ENCODE measurements at places on chromosomes 12 and 14.

GRCh38 chr12:3132636-3133404 is 55.6 kb downstream of the TSPAN9 start:
- DNase-seq: no peak

- no peak for DNase-seq
Measured at GRCh38 chr12:131913666-131914065, 15.4 kb upstream of the PUS1 start.

DNA sequence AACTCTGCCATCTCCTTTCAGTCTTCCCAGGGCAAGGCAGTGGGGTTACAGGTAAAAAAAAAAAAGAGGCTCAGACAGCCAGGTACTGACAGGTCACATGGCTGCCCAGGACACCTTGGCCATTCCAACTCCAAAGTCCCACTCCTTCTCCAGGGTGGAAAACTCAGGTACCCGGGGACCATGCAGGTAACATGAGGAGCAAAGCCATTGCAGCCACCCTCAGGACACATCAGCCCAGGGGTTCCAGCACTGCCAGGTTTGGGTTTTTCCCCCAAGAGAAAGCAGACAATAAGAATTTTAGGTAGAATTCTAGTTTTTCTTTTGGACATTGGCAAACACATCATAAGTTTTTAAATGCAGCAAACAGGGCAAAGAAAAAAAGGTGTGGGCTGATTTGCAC is 15.3 kb downstream of the FAM222A start:
- DNase-seq: no peak

DNA sequence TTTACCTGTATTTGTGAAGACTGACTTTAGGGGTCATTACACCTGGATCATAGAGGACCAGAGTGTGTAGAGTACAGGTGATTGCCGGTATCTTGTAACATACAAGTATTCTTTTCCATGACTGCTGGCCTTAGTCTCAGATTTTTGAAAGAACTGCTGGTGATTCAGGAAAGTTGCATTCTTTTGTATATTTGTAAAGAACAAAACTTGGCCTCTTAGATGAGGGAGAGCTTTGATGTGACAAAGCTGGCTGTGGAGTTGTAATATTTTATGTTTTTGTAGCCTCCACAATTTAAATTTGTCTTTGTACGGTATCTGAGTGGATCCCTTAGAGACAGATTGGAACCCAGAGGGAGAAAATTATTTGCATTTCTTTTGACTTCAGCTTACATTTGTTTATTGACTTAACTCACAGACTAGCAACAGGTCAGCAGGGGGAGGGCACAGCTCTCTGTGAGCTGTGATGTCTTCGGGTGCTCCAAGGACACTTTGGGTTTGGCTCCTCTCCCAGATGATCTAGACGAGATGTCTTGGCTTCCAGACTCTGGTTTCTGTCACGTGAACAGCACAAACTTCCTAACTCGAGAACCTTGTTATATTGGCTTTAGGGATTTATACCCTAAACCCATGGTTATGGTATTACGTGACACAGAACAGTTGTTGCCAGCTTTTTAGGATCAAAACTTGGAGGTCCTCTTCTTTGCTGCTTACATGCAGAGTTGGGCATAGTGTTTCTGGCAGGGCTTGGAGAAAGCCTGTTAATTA is 65.9 kb downstream of the DAAM1 start:
- no peak for DNase-seq

DNA sequence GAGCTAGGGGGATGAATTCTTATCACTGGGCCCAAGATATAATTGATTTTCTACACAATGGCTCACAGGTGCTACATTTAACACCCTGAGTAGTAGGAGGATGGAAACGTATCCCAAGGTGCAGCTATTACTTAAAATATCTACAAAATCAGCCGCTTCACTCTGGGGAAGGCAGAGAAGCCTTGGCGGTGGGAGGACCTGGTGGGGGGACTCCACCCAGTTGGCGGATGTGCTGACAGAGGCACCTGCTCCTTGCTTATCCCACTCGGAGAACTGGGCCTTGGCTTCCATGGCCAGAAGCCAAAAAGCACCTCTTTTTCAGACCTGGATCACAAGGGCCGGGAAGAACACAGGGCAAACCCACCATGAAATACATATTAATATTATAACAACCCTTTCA is 106.3 kb downstream of the OTX2 start:
- no peak for DNase-seq

GRCh38 chr12:28088566-28089272 is 101.5 kb upstream of the CCDC91 start:
- no peak for DNase-seq

DNA sequence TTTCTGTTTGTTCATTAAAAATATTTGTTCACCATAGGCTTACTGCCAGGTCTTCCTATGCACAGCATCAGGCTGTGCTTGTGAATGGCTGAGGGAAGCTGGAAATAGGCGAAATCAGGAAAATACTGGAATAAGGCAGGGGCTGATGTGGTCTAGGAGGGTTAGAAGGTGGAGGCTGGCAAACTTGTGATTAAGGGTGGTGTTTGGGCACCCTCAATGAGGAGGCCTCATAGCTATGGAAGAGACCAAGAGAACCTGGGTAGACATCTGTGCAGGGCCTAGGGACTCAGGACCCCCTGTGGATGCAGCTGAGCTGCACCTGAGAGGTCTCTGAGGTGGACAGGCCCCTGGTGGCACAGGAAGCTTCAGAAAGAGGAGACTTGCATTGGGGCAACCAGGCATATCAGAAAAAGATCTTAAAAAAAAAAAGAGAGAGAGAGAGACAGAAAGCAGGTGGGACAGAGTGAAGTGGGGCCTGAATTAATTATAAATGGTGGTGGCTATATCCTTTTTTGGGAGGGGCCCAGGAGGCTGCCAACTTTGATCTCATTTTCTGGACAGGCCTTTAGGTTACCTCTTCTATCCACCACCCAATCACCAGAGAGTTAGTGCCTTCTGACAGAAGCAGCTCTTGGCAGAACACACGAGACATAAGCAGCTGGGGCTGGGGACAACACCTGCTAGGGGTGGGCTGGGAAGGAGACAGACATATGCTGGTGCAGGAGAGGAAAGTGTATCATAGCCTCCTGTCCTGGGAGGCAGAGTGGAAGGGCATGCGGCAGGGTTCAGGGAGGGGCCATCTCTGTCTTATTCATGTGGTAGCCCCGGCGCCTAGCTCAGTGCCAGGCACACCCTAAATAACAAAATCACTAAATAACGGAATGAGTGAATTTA is 46.7 kb upstream of the ATP23 start:
- no peak for DNase-seq

DNA sequence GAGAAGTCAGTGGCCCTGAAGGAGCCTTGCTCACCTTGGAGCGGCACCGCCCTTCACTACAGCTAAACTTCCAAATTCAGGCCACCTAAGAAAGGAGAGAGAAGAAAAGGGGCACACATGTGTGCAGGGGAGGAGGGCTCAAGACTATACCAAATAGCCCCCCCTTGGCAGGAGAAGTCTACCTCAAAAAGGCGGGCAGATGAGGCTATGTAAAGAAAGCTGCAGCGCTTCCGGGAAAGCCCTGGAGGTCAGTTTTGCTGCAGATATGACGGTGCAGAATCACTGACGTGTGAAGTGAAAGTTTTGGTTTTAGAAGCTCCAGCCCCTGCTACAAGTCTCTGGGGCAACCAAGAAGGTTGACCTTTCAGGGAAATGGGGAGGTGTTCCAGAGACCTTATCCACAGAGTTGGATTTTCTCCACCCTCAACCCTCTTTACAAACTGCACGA is 48.2 kb upstream of the PNMA1 start:
- DNase-seq: no peak

DNA sequence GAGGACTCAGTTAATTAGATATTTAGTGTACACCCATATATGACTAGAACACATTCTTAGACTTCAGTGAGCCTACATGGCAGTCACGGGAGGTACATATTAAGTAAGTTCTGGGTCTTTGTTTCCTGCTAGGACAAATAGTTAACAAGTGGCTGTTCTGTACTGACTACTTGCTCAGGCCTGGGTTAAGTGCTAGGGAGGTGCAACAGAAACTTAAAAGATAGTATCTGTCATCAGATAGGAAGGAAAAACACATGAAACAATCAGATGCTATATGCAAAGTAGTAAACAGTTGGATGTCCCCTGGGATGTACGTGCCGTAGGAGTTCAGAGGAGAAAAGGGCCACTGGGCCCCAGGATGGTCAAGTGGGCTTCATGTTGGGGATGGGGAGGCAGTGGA is 59.5 kb downstream of the SLC4A8 start:
- DNase-seq: no peak

DNA sequence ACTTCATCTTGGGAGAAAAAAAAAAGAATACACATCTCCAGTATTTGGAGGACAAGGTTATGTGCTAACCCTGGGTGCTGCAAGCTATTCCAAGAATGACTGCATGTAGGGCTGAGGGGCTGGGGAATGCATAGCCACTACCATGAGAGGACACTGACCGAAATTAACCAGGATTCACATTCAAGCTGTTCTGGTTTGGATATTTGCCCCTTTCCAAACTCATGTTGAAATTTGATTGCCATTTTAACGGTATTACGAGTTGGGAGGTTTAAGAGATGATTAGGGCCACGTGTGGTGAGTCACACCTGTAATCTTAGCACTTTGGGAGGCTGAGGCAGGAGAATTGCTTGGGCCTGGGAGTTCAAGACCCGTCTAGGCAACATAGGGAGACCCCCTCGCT is 18.5 kb upstream of the MARK3 start:
- DNase-seq: no peak

GRCh38 chr12:8678661-8679111 is 16.1 kb upstream of the MFAP5 start:
- DNase-seq: no peak

DNA sequence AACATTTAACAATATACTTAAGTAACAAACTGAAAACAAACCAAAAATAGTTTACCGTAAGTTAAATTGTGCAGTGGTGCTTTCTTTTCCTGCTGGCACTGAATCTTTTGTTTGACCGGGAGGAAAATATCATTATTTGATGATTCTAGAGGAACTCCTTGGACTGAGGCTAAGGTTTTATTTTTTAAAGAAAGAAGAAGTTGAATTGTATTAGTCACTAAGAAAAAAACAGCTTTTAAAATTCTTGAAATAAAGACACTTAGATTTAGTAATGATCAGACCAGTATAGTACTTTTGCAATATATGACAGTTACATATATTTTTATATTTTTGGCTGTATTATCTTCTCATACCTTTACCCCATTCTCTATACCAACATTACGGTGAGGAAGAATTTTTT is 10.3 kb downstream of the MIS18BP1 start:
- no peak for DNase-seq

DNA sequence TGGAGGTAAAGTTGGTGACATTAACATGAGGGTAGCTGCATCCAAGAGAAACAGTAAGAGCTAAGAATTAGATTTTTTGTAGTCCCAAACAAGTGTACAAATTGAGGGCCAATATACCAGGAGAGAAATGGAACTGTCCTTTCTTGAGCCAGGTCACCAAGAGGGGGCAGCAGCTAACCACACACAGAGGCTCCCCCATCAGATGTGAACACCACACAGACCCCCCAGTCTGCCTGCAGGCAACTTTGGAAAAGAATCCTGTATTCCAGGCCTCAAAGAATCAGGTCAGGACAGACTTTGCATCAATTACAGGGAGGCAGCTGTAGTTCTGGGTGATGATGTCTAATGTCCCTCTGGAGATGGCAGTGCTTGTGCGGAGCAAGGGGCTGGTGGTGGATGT is 77.9 kb downstream of the SPTB start:
- no peak for DNase-seq

DNA sequence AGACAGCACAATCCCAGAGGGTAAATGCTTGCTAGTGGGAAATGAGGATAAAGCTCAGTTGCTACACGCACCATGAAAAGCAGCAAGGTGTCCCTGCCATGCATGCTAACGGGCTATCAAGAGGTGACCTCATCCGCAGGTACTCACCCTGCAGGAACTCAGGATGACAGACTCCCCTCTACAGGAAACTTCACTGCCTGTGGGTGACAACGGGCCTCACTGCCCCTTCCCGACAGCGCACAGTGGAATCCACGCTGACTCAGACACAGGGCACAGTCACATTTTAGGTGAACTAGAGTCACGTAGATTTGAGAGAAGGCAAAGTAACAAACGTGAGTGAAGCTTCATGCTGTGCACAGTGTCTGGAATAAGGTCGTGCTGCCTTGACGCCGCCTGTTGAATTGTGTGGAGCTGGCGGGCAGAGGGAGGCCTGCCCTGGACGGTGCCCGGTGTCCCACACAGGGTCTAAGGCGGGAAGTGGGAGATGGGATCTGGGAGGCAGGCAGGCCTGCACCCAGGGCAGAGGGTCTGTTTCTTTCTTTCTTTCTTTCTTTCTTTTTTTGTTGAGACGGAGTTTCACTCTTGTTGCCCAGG is 331.8 kb downstream of the TMEM132D start:
- no peak for DNase-seq

DNA sequence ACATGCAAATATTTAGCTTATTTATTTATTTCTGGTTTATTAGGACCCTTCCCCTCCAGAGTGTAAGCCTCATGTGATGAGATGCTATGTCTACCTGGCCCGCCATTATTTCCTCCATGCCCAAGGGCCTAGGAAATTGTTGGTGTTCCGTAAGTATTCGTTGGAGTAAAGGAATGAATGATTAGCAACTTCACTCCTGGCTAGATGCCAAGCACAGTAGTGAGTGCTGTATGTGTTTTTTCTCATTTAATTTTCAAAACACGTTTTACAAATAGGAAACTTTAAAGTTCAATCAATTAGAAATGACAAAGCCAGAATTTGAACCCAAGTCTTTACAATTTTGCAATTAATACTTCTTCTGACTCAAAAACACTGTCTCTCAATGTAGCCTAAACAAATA is 253.8 kb downstream of the BCAT1 start:
- no peak for DNase-seq

GRCh38 chr14:36746872-36747271 is 85.2 kb downstream of the PAX9 start:
- no peak for DNase-seq

GRCh38 chr12:64696080-64696741 is 63.0 kb downstream of the GNS start:
- DNase-seq: no peak

DNA sequence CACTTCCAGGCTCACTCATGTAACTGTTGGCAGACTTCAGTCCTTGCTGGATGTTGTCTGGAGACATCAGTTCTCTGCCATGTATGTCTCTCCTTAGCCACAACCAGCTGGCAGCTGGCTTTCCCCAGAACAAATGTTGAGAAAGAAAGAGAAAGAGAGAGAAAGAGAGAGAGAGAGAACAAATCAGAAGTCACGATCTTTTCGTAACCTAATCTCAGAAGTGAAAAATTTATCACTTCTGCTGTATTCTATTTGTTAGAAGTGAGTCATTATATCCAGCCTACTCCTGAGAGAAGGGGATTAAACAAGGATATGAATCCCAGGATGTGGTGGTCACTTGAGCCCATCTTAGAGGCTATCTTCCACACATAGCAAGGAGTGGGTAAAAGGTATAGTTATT is 101.2 kb downstream of the BTG1 start:
- no peak for DNase-seq

GRCh38 chr12:102496591-102496990 is 16.2 kb upstream of the IGF1 start:
- no peak for DNase-seq
